ENCODE measurements at places on chromosomes 2 and 18. TPM values are rescaled to one million over a fixed set of nuclear protein-coding genes. Genes with fewer than 3 reads are reported as not detected.
A peak's percentile ranks its signal among the peaks of the same experiment; 100 is the strongest.

Gene ABCG8
- not detected for total RNA-seq

DNA sequence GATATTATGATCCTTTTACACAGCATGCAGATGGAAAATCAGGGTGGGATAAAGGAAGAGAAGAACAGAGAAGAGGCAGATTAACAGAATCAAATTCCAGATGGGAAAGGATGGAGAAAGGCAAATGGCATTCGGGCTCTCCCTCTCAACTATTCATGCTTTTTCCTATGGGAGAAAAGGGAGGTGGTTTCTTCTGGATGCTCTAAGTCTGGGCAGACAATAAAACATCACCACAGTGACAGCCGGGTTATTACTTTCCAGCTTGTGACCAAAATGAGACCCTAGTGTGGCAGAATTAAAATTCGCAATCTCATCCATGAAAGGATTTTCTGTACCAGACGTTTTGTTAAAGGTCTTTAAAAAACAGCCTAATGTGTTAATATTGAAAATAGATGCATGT, 440.7 kb downstream of the RND3 start:
- no peak for DNase-seq

Gene SRD5A2
- not detected for total RNA-seq

DNA sequence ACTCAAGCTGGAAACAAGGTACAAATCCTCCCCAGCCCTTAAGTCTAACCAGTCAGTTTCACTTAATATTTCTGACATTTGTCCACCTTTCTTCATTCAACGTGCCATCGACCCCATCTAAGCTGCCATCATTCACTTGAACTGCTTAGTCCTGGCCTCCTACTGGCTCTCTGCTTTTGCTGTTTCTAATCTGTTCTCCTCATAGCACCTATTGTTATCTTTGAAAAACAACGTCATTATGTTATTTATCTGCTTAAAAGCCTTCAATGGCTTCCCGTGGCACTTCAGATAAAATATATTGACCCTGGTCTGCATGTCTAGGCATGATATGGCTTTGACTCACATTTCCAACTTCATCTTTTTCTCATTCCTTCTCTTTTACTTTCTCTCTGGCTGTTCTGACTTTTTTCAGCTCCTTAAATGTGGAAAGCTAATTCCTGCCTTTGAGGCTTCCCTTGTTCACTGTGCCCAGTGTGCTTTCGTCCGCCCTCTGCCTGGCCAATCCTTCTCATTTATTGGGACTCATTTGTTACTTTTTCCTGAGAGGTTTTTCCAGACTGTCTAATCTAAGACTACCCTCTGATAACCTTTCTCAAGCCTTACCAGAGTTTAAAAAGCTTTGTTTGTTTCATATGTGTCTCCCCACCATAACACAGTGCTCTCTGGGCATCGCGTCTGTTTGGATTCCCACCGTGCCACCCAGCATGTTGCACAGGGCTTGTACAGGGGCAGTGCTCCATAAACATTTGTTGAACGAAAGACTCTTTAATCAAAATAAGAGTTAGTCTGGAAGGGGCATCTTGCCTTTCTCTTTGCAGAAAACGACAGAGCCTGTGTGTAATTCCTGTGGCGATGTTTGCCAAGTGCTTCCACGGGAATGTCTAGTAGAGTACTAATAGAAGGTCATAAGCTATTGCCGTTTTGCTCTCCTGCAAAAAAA, 183.9 kb downstream of the FMNL2 start:
- peak; percentile 33 for DNase-seq

DNA sequence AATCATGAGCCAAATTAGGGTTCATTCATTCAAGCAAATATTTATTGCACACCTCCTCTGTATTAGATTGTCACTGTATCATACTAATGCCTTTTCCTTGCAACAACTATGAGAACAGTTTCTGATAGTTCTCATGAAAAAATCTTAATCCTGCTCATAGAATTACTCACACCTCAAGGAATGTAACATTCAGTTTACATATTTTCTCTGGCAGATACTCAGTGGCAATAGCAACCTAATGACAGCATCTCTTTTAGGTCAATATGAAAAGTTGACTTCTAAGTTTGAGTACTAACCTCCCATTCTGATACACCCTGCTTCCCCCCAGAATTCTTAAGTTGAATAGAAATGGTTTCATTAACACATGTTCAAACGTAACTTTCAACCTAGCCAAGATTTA, 132.0 kb downstream of the VWC2L start:
- DNase-seq = peak; percentile 37

GRCh38 chr18:9334973-9335696, 562 bp downstream of the TWSG1 start:
- no peak for DNase-seq

- no peak for DNase-seq
Measured at GRCh38 chr2:218885981-218886947, 5.6 kb downstream of the WNT10A start.

Gene ZSWIM2
- total RNA-seq = not detected

DNA sequence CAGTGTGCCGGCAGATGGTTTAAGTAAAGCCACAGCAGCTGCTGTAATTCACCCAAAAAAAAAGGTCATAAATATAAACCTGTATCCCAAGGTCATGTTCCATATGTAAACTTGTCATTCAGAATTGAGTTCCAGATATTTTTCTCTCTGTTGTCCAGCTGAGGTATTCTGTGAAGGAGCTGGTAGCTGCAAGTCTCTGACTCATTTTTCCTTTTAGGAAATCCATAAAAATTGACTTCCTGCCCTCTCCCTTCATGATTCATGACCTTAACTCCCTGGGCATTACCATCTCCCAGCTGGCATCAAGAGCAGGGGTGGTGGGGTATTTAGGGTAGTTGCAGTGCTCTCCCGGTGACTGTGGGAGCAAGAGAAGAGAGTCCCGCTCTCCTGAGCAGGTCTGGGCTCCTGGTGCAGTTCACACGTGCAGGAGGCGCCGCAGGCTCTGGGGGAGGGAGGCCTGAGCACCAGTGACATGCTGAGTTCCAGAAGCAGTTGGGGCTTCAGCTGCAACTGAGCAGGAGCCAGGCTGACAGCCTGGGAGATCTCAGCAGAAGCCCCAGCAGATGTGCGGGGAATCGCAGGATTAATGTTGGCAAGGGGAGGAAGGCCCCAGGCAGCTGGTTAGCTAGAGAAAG, 192.6 kb downstream of the MGAT5 start:
- peak; percentile 12 for DNase-seq

DNA sequence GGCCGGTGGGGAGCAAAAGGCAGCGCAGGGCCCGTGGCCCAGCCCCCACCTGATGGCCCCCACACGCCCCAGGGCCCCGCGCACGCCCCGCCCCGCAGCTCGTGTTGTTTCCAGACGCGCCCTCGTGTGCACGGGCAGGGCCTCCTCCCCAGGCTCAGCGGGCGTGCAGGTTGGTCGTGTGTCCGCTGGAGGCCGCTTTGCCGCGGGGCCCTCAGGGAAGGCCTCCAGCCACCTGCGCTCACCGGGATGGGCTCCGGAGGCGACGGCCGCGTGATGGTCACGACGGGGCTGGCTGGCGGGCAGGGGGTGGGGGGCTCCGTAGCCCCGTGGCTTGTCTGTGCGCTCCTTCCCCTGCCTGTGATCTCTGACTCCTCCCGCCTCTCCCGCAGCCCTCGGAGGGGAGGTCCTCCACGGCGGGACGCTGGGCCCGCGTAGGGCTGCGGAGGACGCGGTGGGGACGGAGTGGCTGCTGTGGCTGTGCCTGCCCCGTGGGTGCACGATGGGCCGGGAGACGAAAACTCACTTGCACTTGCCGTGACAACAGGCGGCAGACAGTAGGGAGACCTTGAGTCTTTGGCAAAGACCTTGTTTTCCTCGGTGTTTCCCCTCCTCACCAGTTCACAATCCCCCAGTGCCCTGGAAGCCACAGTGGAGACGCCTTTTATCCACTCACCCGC, 67.1 kb downstream of the RTP5 start:
- DNase-seq = no peak

DNA sequence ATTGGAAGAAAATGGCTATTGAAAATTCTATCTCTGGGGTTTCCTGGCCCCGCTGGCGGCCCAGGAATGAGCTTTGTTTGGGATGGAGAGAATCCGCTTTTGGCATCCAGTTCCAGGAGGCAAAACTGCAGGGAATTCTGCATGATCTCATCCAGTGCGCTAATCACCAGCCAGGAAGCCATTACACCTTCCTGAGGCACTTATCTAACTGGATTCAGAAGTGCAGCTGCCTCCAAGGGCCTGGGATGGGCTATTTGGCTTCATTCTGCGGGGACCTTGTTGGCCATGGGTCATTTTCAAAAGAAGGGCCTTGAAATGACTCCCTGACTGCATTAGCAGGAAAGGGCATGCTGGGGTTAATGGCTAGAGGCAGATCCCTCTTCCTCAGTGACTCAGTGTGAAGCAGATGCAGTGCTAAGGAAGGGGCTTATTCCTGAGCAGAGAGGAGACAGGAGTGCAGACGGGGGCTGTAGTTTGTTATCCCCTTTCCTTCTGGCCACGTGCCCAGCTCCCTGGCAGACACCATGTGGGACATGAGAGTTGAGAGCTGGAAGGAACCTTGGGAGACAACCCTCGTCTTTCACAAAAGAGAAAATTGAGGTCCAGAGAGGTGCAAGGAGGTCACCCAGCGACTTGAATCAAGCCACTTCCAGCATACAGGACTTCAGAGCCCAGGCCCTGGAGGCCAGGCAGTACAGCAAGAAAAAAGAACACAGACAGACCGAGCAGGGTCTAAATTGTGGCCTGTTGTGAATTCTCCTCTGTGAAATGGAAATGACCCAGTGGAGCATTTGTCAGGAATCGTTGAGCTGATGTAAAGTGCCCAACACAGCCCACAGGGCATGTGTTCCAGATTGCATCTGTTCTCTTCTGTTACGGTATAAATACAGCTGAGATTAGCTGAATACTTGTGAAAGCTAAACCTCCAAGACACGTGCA, 161.8 kb downstream of the PRKCE start:
- DNase-seq = no peak

DNA sequence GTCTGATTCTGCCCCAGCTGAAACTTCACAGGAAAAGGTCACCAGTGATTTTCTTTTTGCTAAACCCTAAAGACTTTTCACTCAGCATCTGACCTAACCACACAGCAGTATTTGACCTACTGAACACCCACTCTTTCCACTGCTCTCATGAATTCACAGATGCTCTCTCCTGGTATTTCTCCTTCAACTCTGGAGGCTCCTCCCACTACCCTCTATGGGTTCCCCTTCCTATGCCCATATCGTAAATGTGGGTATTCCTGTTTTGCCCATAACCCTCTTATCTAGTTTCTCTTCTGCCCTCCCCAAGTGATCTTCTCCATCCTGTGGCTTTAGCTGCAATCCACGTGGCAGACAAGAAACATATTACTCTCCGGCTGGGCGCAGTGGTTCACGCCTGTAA, 7.6 kb downstream of the PLEKHM3 start:
- no peak for DNase-seq

Gene GRHL1
- 6.0 TPM for total RNA-seq

DNA sequence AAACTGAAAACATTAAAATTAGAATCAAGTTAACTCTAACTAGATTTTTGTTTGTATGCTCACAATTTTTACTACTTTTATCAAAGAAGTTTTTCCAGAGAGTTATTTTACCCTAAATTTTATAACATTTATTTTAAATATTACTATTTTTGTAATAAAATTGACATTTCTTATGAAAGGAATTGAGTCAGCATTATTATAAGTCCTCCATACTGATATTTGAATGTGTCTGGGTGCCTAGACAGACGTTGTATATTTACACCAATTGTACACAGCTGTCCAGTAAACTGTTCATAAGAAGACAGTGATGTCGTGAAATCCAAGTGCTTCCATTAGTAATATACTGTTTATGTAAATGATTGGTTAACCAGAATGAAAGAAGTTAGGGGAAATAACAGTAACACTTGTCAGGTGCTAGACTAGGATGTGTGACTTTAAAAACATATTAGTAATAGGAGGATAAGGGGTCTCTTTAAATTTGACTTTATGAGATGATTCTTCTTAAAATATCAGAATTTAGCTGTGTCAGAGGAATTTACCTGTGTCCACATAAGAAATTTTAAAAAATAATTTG, 73.7 kb downstream of the TANK start:
- no peak for DNase-seq

- DNase-seq = no peak
Measured at GRCh38 chr2:17249249-17249648, 269.0 kb downstream of the RAD51AP2 start.

Gene HDLBP
- 655 TPM for total RNA-seq

Gene SULT1C4
- total RNA-seq = not detected

DNA sequence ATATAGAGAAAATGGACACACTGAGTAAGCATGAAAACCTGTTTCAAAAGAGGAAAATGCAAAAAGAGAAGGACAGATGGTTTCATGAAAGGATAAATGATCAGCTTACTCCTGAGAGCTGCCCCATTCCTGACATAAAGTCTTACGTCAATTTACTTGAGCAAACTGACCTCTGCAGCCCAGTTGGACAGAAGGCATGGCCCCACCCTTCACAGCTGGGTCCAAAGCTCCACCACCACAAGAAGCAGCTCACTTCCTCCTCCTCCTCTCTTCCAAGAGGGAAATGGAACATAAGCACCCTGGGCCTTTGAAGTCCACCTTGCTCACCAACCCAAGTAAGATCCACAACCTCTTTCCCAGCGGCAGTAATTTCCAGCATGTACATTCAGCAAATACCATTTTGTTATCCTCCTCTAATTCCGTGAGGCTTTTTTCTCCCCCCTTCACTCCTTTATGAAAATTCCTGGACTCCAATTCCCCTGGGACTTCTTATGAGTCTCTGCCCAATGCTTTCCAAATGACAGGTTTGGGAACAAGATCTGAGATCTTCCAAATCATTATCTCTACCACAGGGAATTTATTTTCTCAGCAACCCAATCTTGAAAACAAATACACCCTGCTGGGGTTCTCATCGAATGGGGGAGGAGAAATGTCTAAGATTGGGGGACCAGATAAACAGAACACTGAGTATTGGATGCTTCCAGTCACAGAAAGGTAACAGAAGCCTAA, 10.1 kb downstream of the COL4A4 start:
- DNase-seq = no peak

- DNase-seq = peak; percentile 83
Measured at GRCh38 chr2:200156166-200156835, 150.2 kb upstream of the SPATS2L start.

- peak; percentile 12 for DNase-seq
Measured at GRCh38 chr2:182980115-182980514, 58.1 kb downstream of the NCKAP1 start.

Gene KCNG2
- not detected for total RNA-seq

DNA sequence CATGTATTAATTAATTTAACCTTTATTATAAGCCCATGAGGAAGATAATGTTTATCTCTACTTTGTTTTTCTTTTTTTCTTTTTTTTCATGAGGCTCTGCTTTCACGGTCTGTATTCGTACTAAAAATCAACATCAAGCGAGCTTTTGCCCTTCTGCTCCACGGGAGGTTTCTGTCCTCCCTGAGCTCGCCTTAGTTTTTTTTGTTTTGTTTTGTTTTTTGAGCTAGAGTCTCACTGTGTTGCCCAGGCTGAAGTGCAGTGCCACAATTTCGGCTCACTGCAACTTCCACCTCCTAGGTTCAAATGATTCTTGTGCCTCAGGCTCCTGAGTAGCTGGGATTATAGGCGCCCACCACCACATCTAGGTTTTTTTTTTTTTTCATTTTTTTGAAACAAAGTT, 29.9 kb upstream of the BMPR2 start:
- DNase-seq = no peak

Gene CCDC150
- total RNA-seq = 2.2 TPM

Data from mammary epithelial cell (primary cell).